Mesenchymal stem cell (in vitro differentiated cells and primary cell): ENCODE measurements at places on chromosomes 2 and 18.
A peak's percentile ranks its signal among the peaks of the same experiment; 100 is the strongest.

GRCh38 chr2:60482222-60482621 lies 71.2 kb downstream of the BCL11A start:
- H3K4me1 ChIP-seq, result peaks cover 23% of the 10 kb centered on the region
- DNase-seq, result no peak
- no peak overlapping the region for H3K27ac ChIP-seq
- no peaks in the 10 kb centered on the region for H3K27me3 ChIP-seq
- H3K36me3 ChIP-seq, result no peaks in the 10 kb centered on the region

GRCh38 chr2:96604104-96604503 lies 34.0 kb downstream of the KANSL3 start:
- no peak for DNase-seq
- peaks cover 8% of the 10 kb centered on the region for H3K4me1 ChIP-seq
- H3K27me3 ChIP-seq, result no peaks in the 10 kb centered on the region
- no peak overlapping the region for H3K4me3 ChIP-seq

- H3K27me3 ChIP-seq, result no peaks in the 10 kb centered on the region
- H3K27ac ChIP-seq, result no peak overlapping the region
- no peak overlapping the region for H3K4me3 ChIP-seq
- peaks cover 9% of the 10 kb centered on the region for H3K4me1 ChIP-seq
Observed at GRCh38 chr2:217277646-217278398, 418.0 kb upstream of the TNP1 start.

- no peak for DNase-seq
- H3K36me3 ChIP-seq, result peaks cover 19% of the 10 kb centered on the region
- H3K4me1 ChIP-seq, result no peaks in the 10 kb centered on the region
Observed at GRCh38 chr2:160005908-160006307, 56.5 kb downstream of the PLA2R1 start.

GRCh38 chr18:21484851-21485636 lies 115.5 kb downstream of the ESCO1 start:
- no peak overlapping the region for H3K4me3 ChIP-seq
- H3K27me3 ChIP-seq, result no peaks in the 10 kb centered on the region
- H3K4me1 ChIP-seq, result peaks cover 4% of the 10 kb centered on the region
- peak; percentile 37 for DNase-seq
- H3K36me3 ChIP-seq, result no peaks in the 10 kb centered on the region

- H3K4me3 ChIP-seq, result no peak overlapping the region
- H3K27ac ChIP-seq, result no peak overlapping the region
- H3K27me3 ChIP-seq, result no peaks in the 10 kb centered on the region
- H3K4me1 ChIP-seq, result peaks cover 11% of the 10 kb centered on the region
- peaks cover 2% of the 10 kb centered on the region for H3K36me3 ChIP-seq
- DNase-seq, result peak; percentile 31
Observed at GRCh38 chr2:156455361-156455975, 19.3 kb downstream of the GPD2 start.
